ENCODE measurements at places on chromosomes 12 and 14.

GRCh38 chr12:75882421-75882820, 149.2 kb downstream of the PHLDA1 start:
- DNase-seq = no peak

- no peak for DNase-seq
These were observed 394.2 kb downstream of the NUAK1 start for GRCh38 chr12:105744371-105745058.

GRCh38 chr14:70888681-70889175, 18.5 kb upstream of the PCNX1 start:
- no peak for DNase-seq

DNA sequence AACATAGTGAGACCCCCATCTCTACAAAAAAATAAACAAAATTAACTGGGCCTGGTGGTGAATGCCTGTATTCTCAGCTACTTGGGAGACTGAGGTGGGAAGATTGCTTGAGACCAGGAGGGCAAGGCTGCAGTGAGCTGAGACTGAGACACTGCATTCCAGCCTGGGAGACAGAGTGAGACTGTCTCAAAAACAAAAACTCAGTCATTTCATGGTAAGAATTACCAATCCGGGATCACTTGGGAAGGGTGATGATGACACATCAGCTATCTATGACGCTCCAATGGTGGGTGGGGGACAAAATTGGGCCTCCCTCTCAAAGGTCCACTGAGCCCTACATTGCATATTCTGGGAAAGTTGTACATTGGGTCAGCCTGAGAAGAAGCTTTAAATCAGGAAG, 47.7 kb downstream of the SERPINA3 start:
- DNase-seq = no peak

DNA sequence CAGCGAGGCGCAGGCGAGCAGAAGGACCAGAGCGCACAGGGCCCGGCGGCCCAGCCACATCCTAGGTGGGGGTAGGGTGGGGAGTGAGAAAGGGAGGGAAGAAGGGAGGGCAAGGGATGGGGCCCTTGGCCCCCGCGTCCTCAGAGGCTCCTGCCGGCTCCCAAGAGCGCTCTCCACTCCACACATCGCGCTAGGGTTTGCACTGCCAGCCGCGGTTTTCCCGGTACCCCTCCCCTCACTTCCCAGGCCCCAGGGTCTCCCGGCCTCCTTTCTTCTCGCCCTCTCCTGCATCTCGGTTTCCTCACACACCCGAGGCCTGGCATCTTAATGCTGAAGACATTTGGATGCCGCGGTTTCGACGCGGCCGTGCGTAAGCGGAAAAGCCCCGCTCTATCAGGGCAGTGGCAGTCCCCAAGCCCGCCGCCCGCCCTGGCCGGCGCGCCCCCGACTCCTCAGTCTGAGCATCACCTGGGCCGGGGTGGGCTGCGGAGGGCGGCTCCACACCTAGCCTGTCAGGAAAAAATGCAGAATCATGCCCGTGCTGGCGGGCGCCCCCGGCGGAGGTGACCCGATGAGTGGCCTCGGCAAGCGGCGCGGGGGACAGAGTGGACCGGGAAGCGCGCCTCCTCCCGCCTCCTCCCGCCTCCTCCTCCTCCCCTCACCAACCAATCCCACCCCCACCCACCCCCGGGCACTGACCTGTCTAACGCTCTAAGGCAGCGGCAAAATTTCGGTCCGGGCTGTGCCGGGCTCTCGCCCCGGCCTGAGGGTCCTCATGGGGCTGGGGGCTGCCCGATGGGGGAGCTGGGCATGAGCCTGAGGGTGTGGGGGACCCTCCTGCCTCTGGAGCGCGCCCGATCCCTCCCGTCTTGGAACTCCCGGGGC, 686 bp downstream of the B4GALNT1 start:
- no peak for DNase-seq
